ENCODE measurements at places on chromosomes 16 and 17.

- DNase-seq, result no peak
Observed at GRCh38 chr17:48575673-48576478, 2.3 kb downstream of the HOXB4 start.

GRCh38 chr17:43774304-43775250, 4.2 kb downstream of the DUSP3 start:
- no peak for DNase-seq

DNA sequence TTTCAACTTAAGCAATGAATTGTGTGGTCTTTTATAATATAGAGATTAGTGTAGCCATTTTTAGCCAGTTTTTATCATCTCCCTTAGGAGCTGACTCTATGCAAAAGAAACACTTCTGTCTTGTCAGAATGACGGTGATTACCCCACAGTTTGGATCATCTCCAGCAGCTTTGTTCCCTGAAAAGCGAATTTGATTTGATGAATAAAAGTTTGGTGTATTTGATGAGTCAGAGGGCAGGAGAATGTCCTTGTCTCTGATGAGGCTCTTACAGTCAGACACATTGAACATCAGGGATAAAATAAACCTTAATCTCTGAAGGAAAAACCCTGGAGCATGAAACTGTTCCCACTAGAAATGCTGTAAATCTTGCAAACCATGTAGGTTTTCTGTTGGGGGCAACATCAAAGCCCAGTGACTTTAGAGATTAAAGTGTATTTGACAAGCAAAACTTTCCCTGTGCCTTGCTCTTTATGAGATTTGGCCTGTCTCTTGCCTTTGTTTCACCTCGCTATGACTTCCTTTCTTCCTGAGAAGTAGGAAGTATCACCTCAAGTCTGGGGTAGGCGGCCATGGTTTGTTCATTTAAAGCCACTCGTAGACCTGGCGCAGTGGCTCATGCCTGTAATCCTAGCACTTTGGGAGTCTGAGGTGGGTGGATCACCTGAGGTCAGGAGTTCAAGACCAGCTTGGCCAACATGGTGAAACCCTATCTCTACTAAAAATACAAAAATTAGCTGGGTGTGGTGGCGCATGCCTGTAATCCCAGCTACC, 209.3 kb downstream of the FTO start:
- DNase-seq, result no peak

DNA sequence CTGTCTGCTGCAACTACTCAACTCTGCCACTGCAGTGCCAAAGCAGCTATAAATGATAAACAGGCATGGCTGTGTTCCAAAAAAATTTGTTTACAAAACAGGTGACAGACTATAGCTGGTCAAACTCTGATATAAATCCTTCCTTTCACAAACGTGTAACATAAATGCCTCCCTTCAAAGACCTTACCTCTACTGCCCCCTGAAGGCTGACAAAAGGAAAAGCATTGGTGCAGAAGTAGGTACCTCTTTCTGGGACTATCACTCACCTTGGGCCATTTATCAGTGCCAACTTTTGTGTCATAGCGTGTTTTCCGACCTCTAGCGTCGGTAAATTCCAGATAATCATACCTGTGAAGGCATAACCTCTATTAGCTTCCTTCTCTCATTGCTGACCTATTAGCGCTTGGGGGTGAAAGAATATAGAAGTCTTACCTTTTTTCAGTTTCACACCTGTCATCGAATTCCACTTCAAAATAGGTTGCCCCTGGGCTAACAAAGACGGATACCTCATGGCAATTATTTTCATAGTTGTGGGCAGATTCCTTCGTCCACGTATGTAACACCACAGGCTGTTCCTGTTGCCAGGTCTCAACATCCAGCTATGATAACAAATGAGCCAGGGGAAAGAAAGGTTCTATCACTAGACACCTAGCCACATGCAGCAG, 67.9 kb downstream of the ZZEF1 start:
- DNase-seq, result no peak

- no peak for DNase-seq
Observed at GRCh38 chr17:40034426-40035161, 19.4 kb downstream of the CSF3 start.

GRCh38 chr16:11215935-11216556, 40.0 kb downstream of the SOCS1 start:
- DNase-seq, result no peak

All from Caco-2 (cell line).